ENCODE measurements at places on chromosomes 16 and 17.

- no peak for DNase-seq
Observed at GRCh38 chr16:48430890-48431289, 45.7 kb upstream of the SIAH1 start.

DNA sequence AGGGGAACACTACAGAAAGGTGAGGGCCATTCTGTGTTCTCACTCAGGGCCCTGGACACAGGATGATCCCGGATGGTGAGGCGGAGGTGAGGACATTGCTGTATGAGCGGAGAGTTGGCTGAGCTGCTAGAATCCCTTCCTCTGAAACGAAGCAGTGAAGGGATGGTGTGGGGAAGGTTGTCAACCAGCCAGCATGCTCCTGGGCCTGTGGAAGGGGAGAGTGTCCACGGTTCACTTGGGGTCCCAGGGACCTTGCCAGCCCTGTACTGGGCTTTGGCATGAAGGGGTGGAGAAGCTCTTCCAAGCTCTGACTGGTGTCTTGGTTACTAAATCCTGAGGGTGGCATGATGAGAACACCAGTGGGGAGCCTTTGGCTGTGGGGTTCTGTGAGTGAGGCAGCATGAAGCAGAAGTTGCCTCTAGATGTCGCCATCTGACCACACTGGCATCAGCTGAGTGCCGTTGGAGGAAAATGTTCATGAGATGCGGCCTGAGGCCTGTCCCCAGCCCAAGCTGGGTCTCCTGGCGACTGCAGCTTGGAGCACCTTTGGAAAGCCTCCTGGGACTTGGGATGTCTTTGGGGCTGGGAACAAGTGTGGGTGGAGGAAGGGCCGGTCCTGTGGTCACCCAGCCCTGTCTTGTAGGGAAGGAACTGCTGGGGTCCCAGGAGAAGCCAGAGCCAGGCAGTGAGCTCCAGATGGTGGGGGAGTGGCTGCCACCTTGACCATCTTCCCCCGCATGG is 14.8 kb downstream of the PDP2 start:
- DNase-seq, result peak; percentile 46

DNA sequence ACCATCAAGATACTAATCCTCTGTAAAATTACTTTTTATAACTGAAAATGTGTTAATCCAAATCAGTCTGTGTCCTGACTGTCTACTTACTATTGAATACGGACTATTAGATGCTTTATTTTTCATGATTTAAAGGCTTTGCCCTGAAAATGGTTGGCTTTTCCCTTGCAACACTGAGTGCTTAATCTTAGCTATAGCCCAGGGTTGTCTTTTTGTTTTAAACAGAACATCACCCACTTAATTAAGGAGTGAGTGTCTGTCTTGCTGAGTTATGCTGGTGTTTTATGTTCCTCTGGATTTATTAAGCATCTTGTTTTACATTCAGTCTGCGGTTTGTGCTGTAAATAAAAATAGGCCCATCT is 11.0 kb downstream of the FTO start:
- no peak for DNase-seq

- no peak for DNase-seq
Observed at GRCh38 chr17:39305978-39306377, 80.2 kb upstream of the STAC2 start.

GRCh38 chr17:33444731-33445130 is 151.6 kb upstream of the ASIC2 start:
- DNase-seq, result no peak

- DNase-seq, result no peak
Observed at GRCh38 chr17:12768255-12768654, 21.0 kb upstream of the ARHGAP44 start.

GRCh38 chr17:8041249-8041928 is 2.5 kb downstream of the ALOX15B start:
- peak; percentile 34 for DNase-seq

DNA sequence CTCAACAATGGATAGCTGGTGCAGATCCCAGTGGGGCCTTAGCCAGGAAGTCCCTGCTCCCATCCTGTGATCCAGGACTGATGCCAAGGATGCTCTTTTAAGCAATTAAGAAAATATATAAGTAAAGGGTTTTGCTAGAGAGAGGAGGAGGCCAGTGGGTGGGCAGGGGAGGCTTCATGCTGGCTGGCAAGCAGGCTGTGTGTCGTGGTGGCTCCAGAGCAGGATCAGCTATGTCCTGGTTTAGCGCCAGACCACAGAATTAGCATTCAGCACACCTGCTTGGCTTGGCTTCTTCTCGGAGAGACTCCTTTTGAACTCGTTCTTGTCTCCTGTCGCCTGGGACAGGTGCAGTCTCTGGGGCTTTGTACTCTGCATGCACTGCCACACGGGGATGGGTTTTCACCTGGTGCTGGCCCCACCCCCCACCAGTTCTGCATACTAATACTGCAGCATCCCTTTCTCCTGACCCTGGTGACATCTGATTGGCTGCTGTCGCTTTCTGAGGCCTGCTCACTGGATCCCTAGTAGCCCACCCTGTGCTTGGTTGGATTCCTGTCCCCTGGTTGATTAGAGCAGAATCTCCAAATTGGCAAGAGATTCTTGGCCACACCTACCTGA is 66.1 kb downstream of the PLD6 start:
- DNase-seq, result no peak

- DNase-seq, result no peak
Observed at GRCh38 chr17:58281511-58282011, 826 bp upstream of the MPO start.

GRCh38 chr16:11492808-11493530 is 93.8 kb downstream of the LITAF start:
- no peak for DNase-seq

DNA sequence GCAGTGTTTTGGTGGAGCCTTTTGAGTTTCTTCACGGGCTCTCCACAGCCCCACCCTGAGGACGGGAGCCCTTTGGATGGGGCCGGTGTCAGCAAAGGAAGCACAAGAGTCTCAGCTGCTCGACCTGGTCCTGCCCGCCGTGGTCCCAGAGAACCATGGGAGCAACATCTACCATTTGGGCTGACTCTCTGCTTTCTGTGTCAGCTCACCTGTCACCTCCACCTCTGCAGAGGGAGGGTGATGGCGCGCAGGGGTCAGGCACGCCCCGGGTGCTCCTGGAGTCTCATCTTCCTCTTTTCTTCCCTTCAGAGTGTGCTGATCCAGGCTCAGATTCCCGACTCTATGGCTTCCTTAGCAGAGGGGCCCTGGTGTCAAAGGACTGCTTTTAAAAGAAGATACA is 171.7 kb downstream of the LAT start:
- DNase-seq, result no peak

DNA sequence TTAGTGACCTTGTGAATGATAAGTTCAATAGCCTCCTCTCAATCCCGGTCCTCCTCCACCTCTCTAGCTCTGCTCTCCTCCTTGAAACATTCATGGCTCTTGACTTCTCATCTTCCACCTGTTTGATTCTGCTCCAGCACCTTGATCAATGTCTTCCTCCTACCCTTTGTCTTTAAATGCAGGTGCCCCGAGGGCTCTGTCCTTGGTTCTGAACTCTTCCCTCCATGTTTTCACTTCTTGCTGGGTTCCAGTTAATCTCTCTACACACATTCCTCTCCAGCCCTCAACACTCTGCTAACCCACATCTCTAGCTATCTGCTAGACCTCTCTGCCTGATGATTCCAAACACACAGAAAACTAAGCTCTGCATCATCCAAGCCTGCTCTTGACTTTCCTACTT is 13.4 kb downstream of the CD300E start:
- DNase-seq, result no peak

GRCh38 chr17:2929881-2930533 is 133.4 kb downstream of the OR1D5 start:
- DNase-seq, result peak; percentile 7

DNA sequence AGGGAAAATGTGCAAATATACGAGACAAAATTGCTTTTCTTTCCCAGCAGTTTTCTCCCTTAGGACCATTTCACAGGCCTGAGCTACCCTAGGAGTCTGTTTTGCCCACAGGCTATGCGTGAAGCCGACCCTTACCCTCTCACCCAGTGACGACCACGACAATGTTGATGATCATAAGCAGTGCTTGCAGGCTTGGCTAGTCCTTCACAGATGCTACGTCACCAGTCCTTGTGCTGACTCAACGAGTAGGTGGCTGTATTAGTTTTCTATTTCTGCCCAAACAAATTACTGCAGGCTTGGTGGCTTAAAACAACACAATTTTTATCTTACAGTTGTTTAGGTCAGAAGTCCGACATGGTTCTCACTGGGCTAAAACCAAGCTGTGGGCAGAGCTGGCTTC is 574.6 kb upstream of the HSBP1 start:
- no peak for DNase-seq

DNA sequence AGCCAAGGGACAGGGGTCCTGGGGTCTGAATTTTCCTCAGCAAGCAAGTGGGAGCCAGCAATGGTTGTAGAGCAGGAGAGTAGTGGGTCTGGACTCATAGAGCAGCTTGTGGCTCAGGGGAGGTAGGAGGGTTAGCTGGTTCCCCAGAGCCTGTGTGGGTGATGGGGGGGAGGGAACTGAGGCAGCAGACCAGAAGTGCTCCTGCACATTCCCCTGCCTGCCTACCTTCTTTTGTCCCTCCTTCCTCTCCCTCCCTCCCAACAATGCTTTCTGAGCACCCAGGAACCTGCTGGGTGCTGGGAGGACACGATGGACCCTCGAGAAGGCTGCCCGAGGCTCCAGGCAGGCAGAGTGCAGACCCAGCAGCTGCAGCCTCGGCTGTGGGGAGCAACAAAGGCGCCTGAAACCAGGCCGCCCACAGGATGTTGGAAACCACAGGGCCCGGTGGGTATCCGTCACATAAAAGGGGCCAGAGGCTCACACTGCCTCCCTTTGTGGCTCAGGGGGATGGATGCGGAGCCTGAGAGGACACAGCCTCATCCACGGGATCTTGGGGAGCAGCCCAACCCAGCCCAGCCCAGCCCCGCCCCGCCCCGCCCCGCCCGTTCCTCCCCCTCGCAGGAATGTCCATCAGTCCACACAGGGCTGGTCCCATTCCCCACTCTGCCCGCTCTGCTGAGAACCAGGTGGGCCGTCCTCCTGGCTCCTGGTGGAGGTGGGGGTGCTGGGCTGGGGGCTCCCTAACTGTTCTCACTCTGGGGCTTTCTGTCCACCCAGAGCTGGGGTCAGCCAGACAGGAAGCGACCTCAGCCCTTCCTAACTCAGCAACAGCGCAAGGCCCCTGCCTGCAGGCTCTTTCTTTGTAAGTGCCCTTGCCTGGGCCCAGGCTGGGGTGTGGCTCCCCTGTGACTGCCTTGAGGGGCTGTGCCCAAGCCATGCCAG is 1.7 kb upstream of the NLRC3 start:
- peak; percentile 82 for DNase-seq

GRCh38 chr17:68327823-68328557 is 36.7 kb downstream of the ARSG start:
- DNase-seq, result no peak

DNA sequence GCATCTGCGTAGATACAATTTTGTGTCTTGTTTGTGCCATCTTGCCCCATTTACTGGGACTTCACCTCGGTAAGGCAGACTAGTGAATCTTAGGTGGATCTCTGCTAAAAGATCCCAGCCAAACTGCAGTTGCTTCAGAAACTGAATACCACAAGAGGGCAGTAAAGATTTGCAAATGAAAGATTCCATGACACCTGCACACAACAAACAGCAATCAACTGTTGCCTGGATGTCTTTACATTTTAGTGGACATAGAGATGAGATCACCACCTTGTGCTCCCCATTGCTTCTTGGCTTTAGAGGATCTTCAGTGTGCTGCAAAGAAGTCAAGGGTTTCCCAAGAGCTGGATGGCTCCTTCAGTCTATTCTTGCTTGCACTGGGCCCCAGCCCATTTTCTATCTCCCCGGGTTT is 119.2 kb upstream of the CACNG5 start:
- DNase-seq, result no peak

- DNase-seq, result no peak
Observed at GRCh38 chr16:83603723-83604570, 203.8 kb upstream of the HSBP1 start.

DNA sequence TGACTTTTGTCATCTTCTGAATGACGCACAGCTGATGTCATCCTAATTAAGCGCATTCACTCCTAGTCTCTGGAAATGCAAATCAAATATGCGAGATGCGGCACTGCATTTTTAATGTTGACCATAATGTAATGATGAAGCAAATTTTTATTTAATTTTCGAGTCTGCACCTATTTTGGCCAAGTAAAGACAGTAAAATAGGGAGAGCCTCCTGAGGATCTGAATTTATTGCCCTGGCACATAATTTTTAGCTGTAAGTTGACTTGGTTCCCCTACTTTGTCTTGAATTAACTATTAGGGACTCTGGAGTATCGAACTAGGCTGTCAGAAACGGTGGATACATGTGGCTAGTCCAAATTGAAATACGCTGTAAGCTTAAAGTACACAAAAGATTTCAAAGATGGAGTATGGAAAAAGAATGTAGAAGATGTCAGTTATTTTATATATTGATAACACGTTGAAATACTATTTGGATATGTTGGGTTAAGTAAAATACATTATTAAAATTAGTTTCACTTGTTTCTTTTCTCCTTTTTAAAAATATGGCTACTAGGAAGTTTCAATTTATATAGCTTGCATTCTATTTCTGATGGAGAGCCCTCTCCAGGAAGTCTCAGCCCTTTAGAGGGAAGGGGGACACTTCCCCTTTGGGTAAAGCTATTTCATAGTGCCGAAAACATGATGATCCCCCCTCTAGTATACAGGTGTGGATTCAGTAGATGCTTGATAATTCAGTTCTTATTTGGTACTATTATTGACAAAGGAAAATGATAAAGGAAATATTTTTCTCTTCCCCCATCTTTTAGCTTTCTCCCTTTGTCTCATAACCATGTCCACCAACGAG is 991 bp downstream of the KPNA2 start:
- no peak for DNase-seq

DNA sequence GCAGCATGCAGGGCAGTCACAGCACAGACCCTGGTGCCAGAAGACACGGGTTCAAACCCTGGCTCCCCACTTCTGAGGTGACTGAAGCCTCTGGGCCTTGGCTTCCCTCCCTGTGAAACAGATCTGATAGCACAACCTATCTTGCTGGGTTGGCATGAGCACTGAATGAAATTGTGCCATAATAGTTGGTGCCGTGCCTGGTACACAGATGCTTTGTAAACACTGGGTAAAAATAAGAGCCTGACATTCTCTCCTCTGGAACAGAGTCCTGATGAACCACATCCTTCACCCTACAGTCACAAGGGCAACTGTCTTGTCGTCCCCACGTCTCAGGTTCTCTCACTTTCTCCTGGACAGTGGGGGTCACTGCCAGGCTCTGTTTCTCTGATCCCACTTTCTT is 35.7 kb downstream of the NOS2 start:
- no peak for DNase-seq

DNA sequence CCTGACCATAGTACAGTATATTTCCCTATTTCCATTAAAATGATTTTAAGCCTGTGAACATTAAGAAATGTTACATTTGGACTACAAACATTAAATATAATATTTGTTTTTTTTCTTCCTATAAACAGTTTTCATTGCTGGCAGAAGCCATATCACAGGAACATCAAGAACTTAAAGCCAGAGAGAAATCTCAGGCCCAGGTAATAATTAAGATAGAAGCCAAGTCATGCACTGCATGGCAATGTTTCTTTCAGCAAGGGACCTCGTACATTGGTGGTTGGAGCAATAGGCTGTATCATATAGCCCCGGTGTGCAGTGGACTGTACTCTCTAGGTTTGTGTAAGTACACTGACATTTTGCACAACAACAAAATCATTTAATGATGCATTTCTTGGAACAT is 30.1 kb downstream of the CEP95 start:
- DNase-seq, result no peak

GRCh38 chr17:47733047-47733673 is at the start of gene TBX21:
Gene TBX21 (plus strand): TSS chr17:47733236. CDS start chr17:47733455, 219 bp downstream.
- peak; percentile 94 for DNase-seq

GRCh38 chr17:60158751-60159478 is 9.1 kb downstream of the CA4 start:
- DNase-seq, result no peak

Measured in activated naive CD8-positive, alpha-beta T cell treated with anti-CD3 and anti-CD28 coated beads for 36 hours (primary cell).